ENCODE measurements at places on chromosomes 4 and X.
A peak's percentile ranks its signal among the peaks of the same experiment; 100 is the strongest.

GRCh38 chr4:165803005-165803404, 70.0 kb upstream of the TLL1 start:
- DNase-seq, result no peak

DNA sequence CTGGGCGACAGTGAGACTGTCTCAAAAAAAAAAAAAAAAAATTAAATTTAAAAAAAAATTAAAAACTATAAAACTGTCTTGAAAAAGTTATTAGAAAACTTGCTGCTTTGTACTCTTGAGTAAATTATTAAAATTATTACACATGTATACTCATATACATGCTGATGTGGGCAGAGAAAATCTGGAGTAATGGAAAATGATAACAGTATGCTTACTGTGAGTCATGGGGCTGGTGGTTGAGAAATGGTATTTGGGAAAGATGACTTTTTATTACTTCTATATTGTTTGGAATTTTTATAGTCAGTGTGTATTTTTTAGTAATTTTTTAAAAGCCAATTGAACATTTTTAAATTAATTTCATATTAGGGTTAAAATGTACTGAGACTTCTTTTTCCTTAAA, 7.5 kb downstream of the YY2 start:
- no peak for DNase-seq

DNA sequence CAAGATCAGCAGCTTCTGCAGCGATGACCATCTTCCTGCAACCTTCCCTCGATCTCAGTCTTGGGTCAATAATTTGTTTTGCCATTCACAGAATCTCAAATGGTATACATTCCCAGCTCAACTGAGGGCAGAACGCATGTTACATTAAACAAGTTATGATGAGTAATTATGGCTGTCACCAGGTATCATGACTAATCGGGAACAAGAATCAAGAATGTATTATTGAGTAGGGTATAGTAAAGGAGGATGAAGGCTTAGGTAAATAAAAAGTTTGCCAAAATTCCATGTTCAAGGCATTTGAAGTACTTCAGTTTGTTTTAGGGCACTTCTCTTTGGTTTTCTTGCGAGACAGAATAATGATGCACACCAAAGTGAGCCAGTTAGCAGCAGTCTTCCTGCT, 194.1 kb downstream of the SH2D1A start:
- DNase-seq, result no peak

GRCh38 chr4:26858947-26859401, 1.7 kb upstream of the STIM2 start:
- peak; percentile 40 for DNase-seq

GRCh38 chr4:108398316-108398715, 222.1 kb upstream of the RPL34 start:
- DNase-seq, result no peak

DNA sequence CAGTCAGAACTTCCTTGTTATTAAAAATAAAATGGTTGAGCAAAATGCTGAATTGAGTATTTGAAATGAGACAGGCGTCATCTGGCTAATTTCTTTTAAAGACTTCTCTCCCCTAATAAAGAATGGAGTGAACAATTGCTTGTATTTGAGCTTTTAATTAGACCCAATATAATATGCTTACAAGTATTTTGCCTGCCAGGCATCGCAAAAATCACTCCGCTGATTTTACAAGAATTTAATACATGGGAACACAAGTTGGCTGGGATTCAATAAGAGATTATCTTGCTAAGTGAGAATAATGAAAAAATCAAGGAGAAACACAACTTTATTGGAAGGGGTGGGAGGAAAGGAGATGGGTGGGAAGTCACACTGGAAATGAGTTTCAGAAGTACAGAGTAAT, 52.3 kb downstream of the KLF3 start:
- no peak for DNase-seq

DNA sequence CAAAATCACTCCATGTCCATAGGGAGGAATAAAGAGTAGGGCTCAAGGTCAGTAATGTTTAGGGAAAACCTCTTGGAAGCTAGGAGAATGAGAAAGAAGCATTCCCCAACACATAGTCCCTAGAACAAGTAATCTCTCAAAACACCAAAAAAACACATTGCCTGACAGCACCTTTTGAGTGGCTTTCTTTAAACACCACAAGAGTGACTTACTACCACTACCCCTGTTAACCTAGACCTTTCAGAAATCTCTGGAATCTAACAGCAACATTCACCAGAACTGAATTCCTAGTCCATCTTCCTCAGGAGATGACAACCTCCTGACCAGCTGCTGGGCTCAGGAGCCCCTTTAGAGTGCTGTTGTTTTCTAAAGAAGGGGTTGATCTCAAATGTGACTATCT, 142.2 kb downstream of the SOWAHB start:
- no peak for DNase-seq

GRCh38 chrX:19094654-19095053, 27.6 kb downstream of the ADGRG2 start:
- DNase-seq, result no peak

DNA sequence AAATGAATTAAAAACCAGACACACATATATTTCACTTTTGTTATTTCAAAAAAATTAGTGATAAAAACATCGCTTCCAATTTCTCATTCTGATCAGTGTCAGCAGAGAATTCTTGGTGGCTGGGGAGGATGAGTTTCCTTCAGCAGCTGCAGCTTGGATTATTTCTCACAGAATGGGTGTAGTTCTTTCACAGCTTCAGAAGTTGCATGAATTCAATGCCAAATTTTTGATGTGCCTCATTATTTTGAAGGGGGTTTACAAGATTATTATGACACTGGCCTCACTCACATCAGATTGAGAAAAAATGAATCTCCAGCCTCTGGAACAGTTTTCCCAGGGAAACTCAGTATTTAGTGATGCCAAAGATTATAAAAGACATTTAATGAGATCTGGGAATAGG, 184.9 kb upstream of the WDFY3 start:
- DNase-seq, result no peak

DNA sequence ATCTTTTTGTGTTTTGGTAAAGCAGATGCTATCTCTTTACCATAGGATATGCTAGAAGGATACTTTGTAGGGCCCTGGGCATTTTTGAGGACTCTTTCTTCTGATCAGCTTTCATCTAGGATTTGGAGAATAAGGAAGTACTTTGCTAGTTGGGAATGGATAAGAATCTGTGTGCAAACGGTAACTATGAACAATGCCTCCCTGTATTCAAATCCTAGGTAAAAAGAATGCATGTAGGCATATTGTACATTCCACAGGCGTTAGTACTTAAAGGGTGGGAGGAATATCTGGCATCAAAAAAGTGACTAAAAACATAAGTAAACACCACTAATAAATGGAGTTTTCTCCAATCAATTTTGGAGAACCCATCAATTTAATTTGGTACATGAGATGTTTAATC, 59.7 kb downstream of the SH3BGRL start:
- no peak for DNase-seq

DNA sequence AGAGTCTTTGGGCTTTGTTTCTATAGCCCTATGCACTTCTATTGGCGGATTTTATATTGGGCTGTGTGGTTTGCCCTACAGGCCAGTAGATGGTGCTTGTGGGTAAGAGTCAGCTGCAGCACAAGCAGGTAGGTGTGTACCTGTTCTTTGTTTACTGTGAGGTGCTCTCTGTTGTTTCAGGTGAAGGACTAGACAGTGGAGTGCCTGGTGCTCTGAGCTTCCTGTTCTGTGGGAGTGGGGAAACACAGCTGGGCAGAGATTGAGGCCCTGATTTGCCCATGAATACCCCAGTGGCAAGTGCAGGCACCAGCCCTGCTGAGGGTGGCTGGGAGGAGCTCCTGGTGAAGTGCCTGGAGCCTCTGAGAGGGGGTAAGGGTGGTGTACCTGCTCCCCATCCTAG, 26.3 kb upstream of the UCP1 start:
- peak; percentile 27 for DNase-seq

DNA sequence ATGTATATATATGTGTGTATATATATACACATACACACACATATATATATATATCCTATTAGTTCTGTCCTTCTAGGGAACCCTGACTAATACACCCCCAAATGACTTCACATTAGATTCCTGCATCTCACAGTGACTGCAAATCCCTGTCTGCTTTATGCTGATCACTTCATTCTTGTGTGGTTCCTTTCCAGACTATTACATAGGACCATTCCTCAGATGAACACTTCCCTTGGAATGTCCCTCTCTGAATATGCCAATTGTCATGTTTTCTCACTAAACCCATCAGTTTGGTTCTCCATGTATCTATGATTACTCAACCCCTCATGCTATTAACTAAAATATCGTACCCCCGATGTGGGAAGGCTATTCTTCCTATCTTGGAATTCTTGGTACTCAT, 605.2 kb upstream of the NR3C2 start:
- no peak for DNase-seq

- no peak for DNase-seq
Observed at GRCh38 chr4:174332741-174333493, 49.2 kb downstream of the CEP44 start.

DNA sequence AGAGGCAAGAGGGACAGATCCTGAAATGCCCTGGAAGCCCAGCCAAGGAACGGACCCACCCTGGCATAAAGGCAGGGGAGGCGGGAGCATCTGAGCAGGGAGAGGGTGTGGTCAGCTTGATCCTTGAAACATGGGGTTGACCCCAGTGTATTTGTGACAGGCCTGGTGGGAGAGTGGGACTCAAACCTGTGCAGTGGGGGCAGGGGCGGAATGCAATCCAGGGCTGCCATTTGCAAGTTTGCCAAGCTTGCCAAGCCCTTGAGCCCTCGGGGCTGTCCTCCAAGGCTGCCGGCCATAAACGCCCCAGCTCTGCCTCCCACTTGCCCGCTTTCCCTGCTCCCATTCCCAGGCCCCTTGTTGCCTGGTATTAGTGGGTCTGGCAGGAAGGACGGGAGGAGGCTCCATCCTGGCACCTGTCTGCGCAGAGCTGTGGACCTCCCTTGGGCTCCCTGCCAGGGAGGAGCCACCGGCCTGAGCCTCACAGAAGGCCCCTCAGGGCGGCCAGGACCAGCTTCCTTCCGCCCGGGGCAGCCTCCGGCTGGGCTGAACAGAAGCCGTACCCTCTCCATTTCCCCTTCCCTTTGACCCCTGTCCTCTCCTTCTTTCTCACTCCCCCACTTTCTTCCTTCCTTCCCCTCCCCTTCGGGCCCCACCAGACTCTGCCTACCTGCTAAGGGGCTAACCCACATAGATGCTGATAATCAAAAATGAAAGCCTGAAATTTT, 661 bp downstream of the S100P start:
- no peak for DNase-seq

- DNase-seq, result no peak
Observed at GRCh38 chr4:175833574-175834311, 21.7 kb upstream of the GPM6A start.

- no peak for DNase-seq
Observed at GRCh38 chr4:145867406-145867805, 71.2 kb downstream of the ZNF827 start.

DNA sequence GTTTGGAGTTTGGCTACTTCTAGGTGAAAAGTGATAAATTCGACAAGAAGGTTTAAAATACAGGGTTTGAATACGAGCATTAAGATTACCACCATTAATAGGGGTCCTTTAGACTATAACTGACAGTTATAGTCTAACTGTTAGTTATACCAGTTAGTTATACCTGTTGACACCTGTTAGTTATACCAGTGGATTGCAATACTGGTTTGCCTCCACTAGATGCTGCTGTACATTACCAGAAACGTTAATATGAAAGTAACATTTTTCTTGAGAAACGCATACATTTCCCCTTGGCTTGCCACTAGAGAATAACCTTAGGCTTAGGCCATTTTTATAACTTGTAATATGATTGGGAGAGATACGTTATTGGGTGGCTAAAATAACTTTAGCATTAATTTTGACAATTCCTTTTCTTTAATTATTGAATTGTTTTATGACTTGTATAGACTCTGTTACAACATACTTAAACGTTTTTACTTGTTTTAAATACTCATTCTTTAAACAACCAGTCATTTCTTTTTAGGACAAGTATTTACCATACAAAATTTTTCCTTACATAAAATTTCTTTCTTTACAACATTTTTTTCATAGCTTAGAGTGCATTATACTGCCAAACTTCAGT, 911.2 kb downstream of the FSTL5 start:
- DNase-seq, result peak; percentile 49

DNA sequence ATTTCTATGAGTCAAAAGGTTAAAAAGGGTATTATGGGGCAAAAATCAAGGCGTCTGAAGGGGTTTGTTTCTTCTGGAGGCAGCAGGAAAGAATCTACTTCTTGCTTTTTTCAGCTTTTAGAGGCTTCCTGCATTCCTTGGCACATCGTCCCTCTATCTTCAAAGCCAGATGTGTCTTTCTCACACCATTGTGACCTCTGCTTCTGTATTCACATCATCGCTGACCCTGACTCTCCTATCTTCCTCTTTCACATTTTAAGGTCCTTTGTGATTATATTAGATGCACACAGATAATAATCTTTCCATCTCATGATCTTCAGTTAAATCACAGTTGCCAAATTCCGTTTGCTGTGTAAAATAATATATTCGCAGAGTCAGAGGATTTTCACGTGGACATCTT, 112.7 kb downstream of the PPP4R3C start:
- DNase-seq, result no peak

DNA sequence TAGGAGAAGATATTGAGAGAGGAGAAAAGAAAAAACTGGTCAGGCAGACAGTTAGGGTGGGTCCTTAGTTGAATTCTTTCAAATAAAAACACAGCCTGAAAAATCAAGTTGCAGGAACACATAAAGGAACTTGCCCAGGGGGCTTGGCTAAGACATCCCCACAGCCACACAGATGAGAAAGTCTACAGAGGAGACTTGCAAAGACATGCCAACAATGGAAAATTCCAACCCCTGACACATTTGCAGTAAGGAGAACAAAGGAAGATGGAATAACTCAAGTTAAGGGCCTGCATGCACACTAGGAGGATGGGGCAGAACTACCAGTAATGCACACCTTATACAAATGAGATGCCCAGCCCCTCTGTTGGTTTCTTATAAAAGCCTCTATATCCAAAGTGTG, 197.6 kb downstream of the CPXCR1 start:
- DNase-seq, result no peak

DNA sequence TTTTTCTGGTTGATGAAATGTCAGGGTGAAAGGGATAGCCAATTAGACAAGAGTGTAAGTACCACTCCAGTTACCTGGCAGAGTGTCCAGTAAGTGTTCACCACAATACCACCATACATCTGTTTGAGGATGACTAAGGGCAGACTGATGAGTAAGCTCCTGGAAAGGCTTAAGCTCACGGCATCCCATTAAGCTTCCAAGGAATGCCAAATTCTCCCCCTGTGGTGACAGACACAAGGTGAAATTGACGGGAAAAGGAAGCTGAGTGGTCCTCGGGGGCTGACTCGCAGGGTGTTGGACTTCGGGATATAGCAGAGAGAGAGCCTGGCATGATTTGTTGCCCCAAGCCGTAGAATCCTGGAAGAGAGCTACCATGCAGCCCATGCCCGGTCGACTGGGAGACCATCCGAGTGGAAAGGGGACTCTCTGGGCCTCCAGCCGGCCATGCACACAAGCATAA, 7.6 kb upstream of the BST1 start:
- DNase-seq, result peak; percentile 61

GRCh38 chr4:104395168-104395614, 99.5 kb downstream of the CXXC4 start:
- no peak for DNase-seq

DNA sequence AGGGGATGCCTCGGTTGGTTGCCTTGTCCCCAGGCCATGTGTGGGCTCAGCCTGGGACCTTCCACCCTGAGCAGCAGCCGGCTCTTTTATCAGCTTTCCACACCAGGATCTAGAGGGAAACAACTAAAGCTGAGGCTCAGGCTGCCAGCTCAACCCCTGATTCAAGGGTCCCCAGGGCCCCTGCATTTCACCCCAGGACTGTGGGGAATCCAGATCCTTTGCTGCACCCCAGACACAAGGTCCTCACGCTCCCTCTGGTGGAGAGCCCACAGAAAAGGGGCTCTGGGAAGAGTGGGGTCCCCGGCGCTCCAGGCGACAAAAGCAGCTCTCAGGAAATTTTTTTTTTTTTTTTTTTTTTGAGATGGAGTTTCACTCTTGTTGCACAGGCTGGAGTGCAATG, 64.3 kb downstream of the ZFYVE28 start:
- DNase-seq, result no peak
